ENCODE measurements at places on chromosomes 7 and 10.

DNA sequence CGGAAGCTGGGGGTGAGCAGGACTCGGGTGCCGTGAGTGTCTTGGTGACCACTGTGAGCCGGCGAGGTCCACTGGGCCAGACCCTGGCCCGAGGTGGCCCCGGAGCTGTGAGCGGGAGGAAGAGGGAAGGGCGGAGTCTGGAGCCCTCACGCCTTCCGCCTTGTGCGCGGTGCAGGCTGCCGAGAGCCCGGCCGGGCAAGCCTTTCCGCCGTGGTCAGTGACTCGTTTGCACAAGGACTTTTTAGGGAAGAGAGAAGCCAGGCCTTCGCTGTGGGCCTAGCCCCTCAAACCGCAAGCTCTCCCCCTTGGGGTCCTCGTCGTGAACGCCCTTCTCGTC lies 40.9 kb upstream of the ZNF32 start:
- peak; percentile 41 for DNase-seq

- no peak for DNase-seq
Observed at GRCh38 chr10:71727738-71728737, 8.5 kb upstream of the C10orf105 start.

- DNase-seq = peak; percentile 18
Observed at GRCh38 chr10:127563718-127564553, 14.8 kb downstream of the NPS start.

GRCh38 chr10:80196270-80196949 lies 8.9 kb downstream of the ANXA11 start:
- no peak for DNase-seq

DNA sequence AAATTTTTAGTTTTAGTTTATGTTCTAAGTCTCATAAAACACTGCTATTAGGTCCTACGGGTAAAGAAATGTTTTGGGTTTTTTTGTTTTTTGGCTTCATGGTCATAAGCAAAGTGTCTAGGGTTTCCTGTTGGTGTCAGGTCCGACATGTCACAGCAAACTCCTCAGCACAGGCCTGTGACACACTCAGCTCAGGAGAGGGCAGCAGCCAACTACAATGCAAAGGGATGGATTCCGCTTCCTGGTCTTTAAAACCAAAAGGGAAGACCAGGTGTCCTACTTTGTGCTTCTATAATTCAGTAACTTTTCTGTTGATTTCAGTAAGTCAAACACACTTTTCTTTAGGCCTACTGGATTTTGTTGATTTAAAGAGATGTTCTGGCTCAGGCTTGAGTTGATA lies 83.8 kb upstream of the MACROH2A2 start:
- peak; percentile 74 for DNase-seq

DNA sequence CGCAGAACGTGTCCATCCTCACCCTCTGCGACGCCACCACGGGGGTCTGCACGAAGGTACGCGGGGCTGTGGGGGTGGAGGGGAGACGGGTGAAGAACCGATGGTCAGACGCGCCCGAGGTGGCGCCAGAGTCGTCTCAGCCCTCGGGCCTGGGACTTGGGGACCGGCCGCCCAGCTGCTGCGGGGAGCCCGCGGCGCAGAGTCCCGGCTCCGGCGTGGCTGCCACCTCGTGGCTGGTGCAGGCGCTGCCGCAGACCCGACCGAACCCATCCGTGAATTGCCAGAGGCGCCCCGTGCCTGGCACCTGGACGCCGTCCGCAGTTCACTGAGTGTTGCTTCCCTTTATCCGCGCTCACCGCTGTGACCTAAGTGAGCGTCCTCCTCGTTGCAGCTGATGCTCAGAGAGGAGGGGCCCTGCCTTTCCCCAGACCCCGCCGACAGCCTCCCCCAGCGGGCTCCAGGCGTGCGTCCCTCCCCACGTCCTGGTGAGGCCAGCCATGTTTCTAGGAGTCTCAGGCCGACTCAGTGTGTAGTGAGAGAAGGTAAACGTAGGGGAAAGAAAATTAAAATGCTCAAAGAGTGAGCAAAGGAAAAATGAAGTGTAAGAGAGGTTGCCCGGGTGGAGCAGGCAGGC lies 208.7 kb downstream of the PAXIP1 start:
- DNase-seq = peak; percentile 76

GRCh38 chr10:71989661-71990454 lies 25.7 kb downstream of the CHST3 start:
- no peak for DNase-seq

GRCh38 chr7:145105561-145105960 lies 269.7 kb upstream of the TPK1 start:
- DNase-seq = no peak

- DNase-seq = no peak
Observed at GRCh38 chr10:375815-376505, 240.7 kb downstream of the ZMYND11 start.

DNA sequence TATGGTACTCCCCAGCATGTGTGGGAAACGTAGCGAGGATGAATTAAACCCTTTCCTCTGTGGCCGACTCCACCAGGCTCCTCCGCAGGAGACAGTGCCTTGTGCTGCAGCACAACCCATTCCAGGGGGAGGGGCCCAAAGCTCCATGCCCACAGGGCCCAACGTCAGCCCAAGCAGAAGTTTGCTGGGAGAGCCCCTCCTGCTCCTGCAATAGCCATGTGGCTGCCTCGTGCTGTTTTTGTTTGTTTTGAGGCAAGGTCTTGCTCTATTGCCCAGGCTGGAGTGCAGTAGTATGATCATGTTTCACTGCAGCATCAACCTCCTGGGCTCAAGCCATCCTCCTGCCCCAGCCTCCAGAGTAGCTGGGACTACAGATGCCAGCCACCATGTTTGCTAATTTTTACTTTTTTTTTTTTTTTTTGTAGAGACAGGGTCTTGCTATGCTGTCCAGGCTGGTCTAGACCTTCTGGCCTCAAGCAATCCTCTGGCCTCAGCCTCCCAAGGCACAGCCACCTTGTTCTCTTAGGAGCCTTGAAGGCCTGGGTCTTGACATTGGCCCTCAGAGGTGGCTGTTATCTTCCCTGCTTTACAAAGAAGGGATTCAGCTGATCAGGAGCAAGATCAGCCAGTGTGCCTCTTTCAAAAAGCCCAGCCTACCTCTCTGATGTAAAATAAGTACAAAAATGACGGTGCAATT lies 102.8 kb downstream of the DYNC2I1 start:
- DNase-seq = no peak

DNA sequence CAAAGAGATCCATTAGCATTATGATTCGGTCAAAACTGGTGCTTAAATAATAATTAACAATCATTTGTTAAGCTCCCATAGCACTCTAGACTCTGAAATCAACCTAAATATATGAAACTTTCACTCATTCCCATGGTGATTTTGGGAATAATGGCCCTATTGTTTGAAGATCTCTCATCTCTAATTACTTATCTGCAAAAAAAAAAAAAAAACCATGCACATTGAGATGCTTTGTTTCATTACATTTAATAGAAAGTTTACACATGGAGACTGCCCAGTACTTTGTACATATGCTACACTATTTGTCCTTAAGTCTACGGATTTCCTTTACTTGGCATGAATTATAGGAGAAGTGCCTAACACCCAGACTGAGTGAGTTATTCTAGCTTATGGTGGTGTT lies 280.6 kb upstream of the MEOX2 start:
- no peak for DNase-seq

- no peak for DNase-seq
Observed at GRCh38 chr10:30172673-30173072, 113.3 kb upstream of the JCAD start.

DNA sequence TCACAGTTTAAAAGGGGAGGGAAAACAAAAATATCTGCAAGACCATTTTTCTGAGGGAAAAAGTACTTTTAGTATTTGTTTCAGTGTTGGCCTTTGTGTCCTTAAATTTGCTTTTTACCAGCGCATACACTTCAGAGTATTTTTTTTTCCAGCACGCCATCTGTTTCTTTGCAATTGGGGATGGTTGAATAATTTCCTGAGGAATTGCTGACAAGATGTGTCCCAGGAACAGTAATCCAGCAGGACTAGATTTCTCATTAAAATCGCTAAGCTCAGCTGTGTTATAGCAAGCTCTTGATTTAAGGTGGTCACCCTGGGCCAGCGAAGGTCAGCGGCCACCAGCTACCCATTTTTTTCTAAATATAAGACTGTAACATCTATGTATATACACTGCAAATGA lies 156.9 kb upstream of the RHOBTB1 start:
- DNase-seq = no peak

DNA sequence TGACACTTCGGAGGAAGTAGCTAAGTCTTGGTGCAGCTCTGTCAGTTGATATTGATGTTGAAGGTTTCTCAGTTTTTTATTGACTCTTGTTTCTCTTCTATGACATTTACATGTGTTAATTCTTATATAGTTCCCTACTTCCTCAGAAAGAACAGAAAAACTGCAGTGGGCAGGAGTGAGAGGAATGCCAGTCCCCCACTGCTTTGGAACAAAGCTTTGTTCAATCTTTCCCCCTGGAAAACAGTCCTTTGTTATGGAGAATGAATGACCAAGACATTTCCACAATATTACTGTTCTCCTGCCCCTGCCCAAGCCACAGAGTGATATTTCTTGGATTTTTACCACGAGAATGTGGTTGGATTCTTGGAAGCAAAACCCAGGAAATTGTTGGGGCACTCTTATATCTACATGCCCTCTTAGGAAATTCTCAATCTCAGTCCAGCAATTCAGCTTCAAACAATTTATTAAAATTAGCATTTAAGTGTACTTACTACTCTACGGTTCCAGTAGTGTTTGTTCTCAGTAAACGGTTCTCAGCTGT lies 258.0 kb upstream of the KCND2 start:
- peak; percentile 35 for DNase-seq

DNA sequence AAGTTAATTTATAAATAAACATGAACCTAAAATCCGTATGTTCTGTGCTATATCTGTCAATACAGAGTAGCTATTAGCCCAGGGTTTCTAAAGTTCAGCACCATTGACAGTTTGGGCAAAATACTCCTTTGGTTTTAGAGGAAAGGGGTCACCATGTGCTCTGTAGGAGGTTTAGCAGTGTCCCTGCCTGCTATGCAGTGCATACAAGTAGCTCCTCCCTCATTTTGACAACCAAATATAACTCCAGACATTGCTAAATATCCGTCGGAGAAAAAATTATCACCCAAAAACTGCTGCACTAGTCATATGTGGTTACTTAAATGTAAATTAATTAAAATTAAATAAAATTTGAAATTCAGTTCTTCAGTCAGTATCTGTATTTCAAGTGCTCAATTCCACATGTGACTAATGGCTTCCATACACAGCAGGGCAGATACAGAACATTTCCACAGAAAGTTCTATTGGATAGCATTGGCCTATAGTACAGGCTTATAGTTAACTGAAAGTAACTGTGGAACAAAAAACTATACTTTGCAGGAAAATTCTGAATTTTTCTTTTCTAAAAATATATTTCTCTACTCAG lies 6.4 kb downstream of the UPF2 start:
- DNase-seq = no peak

DNA sequence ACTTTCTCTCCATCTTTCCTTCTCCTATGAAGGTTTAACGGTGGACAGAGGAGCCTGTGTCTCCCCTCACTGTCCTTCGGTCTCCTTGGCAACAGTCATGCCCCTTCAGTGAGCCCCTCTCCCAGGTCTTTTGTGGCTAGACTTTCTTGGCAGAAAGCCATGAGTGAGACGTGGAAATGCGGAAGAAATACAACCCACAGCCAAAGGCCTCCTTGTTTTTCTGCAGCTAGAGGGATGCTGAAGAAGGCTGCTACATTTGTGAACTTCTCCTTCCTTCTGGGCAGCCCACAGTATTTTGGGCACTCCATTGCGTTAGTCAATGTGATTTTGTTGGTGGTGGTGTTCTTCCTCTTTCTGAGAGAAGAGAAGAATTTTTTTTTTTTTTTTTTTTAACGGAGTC lies 333.7 kb upstream of the PODXL start:
- no peak for DNase-seq

GRCh38 chr7:131604841-131605279 lies 48.4 kb upstream of the PODXL start:
- peak; percentile 96 for DNase-seq

DNA sequence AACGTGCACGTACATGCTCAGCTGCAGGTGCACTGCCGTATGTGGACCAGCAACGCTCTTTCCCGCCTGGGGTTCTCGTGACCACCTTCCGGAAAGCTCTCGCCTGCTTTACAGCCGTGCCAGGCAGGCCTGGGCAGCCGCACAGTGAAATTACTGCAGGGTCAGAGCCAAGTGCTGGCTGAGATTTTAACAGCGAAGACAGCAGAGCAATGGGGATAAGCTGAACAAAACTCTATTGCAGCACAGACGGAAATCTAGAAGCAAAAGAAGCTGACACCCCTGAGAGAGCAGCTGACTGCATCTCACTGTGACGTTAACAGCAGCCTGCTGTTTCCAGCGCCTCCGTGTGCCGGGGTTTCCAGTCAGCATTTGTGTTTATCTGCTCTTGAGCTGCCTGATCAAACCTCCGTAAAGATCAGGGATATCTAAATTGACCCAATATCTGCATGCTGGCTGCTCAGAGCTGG lies 179.0 kb downstream of the DIP2C start:
- no peak for DNase-seq

DNA sequence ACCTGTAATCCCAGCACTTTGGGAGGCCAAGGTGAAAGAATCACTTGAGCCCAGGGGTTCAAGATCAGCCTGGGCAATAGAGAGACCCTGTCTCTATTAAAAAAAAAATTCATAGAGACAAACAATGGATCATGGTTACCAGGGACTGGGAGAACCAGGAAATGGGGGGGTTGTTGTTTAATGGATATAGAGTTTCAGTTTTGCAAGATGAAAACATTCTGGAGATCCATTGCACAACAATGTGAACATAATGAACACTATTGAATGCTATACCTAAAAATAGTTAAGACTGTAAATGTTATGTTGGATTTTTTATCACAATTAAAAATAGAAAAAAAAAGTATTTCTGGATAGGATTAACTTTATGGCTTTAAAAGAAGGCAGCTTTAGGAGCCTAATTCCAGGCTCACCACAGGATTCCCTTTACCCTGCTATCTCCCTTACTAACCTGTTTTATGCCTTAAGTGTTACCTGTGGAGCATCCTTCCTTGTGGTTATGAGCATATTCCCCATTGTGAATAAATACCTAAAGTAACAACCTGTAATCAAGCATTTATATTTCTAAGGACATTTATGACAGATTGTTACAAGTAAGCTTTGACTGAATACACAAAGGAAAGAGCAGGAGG lies 45.1 kb upstream of the SGCE start:
- no peak for DNase-seq

GRCh38 chr7:150903606-150904005 lies 51.3 kb downstream of the AOC1 start:
- DNase-seq = no peak

- no peak for DNase-seq
Observed at GRCh38 chr7:36881233-36881874, 157.1 kb upstream of the AOAH start.

DNA sequence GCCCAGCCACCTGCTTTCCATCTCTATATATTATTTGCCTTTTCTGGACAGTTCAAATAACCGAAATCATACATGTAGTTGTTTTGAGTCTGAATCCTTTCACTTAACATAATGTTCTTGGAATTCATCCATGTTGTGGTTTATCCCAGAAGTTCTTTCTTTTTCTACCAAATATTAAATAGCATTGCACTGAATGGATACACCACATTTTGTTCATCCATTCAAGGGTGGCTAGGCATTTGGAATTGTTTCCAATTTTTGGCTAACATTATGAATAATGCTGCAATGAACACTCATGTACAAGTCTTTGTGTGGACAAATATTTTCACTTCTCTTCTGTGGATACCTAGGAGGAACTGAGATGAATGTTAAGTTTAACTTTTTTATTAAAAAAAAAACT lies 18.0 kb downstream of the DNAJC1 start:
- DNase-seq = no peak

Measured in mesendoderm (in vitro differentiated cells).